Hippocampal formation (tissue), 2 donors: ENCODE measurements at places on chromosomes 6 and 20.

DNA sequence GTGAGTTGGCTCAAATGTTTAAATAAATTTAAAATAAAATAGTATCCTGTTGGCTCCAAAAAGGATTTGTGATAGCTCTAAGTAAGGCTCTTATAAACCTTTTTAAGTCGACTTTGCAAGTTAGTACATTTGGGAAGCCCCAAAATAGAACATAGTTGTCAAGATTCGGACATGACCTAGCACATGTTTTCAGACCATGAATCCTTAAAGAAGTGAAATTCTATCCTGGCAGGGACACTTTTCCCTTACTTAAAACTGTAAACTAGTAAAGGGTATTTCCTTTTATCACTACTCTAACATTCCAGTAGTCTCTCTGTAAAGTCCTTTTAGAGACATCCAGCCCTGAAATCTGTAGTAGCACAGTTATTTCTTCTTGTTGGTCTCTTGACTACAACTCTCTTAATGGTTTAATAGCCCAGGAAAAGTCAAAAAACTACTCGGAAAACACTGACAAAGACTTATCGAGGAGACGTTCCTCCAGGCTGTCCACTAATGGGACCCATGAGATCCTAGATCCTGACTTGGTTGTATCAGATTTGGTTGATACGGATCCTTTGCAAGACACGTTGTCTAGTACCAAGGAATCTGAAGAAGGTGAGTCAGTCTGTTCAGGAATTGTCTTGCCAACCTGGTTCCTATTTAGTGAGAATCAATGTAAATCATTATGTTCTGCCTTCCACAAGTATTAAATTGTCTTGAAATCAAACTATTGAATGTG, 83.6 kb downstream of the SCAND1 start:
- DNase-seq = no peak

DNA sequence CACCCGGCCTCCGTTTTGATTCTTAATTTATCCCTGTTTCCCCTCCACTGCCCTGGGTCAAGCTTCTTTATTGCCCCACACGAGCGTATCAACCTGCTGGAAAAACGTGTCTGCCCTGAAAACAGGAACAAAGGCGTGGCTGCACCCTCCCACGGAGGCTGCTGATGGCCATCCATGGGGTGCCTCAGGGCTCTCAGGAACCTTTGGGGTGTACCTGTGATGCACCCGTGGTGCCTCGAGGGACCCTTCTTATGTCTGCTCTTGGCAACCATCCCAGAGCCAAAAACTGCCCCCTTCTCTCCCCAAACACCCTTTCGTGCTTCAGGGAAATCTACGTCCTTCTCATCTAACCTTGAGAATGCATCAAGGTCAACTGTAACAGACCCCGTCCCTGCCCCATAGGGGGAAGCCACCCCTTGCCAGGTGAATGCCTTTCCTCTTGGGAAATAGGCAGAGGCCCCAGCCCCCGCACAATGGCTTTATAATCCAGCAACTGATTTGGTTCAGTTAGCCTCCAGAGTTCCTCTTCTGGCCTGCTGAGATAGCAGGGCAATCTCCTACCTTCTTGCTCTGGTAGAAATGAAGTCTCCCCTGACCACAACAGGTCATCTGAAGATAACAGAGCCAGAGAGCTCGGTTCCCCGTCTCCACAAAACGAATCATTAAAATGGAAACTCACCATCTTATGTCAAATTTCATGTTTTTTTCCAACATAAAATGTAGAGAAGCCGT, 29.4 kb downstream of the PSMG4 start:
- DNase-seq = no peak

DNA sequence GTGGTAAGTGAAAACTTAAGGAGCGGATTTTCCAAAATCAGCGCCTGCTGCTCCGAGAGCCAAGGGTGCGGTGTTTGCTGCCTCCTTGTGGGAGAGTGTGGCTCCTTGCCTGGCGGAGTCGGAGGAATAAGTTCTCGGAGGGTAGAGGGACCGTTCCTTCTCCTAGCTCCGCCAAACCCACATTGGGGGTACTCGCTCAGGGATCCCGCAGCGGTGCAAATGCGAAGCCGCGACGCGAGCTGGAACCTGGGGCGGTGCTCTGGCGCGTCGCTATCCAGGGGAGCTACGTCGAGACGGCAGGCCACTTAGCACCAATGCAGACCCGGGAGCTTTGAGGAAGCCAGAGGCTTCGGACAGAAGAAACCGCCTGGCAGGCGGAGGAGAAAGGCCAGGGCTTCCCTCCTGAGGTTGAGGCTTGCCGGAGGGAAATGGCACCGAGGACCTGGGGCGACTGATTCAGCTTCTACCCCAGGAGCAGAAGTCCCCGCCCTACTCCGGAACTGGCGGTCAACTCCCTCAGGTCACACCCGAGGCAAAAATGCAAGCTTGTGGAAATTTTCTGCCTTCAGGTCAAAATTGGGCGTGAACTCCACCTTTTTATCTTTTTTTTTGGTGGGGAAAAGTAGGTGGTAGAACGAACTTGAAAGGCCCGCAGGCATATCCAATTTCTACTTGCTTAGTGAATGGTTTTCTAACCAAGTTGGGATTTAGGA, 5.7 kb upstream of the DDX43 start:
- peak; percentile 5 for DNase-seq

DNA sequence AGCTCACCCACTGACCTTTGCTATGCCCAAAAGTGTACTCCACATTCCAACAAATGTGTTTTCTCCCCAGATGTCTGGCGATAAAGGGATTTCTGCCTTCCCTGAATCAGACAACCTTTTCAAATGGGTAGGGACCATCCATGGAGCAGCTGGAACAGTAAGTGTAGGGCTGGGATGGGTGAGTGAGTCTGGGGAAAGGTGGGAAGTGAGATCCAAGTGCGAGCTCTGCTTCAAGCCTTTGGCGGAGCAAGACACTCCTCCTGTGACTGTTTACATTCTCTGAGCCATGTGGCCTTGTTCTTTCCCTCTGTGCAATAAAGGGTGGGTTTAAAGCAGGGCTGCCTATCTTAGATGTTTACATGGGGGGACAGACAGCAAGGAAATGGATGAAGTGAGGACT, 1.9 kb downstream of the UBE2C start:
- DNase-seq = no peak

DNA sequence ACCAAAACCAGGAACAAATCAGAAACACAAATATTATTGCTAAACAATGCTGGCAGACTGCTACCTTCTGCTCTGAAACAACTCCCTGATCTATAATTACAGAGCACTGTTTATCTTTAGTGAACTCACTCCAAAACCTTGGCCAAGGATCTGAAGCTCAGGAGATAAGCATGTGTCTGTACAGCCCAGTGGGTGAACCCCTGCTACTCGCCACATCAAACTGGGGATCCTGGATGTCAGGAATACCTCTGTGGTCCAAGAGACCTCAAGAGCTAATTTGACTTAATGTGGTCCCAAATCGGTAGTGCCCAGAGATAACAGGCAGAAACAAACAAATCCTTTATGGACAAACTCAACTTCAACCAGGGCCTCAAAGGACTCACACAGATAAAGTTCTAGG, 381.8 kb downstream of the KIF16B start:
- DNase-seq = no peak

GRCh38 chr6:89954721-89955148, 60.5 kb downstream of the GJA10 start:
- no peak for DNase-seq

DNA sequence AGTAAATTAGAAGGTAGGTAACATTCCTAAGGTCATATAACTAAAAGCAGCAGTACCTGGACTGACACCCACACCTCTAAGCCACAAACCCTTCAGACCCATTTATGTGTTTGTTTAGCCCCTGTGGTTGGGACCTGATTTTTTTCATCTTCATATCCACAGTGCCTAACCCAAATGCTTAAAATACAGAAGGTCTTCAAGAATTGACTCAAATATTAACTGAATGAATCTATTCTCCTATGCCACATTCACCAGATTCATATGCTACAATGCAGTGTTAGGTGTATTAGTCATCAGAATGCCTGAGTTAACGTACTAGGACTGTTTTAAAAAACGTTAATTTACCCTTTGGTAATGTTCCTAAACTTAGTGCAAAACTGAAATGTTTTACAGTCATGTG, 124.8 kb downstream of the AHI1 start:
- no peak for DNase-seq
